ENCODE measurements at places on chromosomes 1 and 21.

DNA sequence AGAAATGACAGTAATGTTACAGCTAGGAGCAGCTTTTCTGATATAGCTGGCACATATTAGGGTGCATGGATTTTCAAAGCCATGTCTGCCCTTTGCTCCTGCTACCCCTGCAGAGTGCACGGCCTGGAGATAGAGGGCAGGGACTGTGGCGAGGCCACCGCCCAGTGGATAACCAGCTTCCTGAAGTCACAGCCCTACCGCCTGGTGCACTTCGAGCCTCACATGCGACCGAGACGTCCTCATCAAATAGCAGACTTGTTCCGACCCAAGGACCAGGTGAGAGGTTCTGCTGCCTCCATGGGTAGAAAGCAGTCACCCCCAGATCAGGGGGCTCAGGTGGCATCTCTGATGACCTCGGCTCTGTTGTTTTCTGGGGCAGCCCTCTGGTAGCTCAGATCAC is 9.8 kb downstream of the MTARC1 start:
- DNase-seq = no peak

DNA sequence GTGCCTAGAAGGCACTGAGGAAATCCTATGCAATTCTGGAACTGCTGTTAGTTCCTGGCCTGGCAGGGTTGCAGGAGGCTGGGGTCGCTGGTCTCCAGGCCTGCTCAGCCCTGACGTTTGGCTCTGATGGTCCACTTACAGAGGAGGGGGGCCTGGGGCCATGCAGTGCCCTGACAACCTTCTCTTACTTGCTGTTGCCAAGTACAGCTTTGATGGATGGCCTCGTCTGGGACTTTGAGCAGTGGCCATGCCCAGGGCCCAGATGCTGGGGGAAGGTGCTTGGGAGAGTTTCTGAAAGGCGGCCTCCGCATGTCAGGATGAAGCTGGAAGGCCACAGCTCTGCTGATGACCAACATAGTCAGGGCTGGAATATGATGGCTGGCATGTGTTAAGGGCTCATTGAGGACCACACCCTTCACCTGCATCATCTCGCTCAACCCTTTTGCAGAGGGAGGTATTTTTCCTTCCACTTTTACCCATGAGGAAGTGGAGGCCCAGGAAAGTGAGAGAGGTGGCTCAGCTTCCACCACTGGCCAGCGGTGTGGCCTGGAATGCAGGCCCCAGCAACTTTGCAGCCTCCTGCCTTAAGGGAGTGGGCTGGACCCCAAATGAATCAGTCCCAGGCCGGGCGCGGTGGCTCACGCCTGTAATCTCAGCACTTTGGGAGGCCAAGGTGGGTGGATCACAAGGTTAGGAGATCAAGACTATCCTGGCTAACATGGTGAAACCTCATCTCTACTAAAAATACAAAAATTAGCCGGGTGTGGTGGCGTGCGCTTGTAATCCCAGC is 34.7 kb upstream of the LRRC3 start:
- no peak for DNase-seq

- no peak for DNase-seq
Observed at GRCh38 chr1:158814970-158815369, 16.2 kb upstream of the MNDA start.

DNA sequence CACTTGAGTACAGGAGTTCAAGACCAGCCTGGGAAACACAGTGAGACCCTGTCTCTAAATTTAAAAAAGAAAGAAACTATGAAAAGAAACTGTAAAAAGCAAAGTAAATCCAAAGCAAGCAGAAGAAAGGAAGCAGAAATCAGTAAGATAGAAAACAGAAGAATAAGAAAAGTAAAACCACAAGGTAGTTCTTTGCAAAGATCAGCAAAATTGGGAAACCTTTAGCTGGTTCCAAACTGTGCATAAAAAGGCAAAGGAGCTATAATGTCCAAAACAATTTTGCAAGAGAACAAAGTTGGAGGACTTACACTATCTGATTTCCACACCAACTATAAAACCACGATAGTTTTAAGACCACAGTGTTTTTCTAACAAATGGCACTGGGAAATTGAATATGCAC is 218.8 kb downstream of the RPS6KC1 start:
- DNase-seq = no peak

DNA sequence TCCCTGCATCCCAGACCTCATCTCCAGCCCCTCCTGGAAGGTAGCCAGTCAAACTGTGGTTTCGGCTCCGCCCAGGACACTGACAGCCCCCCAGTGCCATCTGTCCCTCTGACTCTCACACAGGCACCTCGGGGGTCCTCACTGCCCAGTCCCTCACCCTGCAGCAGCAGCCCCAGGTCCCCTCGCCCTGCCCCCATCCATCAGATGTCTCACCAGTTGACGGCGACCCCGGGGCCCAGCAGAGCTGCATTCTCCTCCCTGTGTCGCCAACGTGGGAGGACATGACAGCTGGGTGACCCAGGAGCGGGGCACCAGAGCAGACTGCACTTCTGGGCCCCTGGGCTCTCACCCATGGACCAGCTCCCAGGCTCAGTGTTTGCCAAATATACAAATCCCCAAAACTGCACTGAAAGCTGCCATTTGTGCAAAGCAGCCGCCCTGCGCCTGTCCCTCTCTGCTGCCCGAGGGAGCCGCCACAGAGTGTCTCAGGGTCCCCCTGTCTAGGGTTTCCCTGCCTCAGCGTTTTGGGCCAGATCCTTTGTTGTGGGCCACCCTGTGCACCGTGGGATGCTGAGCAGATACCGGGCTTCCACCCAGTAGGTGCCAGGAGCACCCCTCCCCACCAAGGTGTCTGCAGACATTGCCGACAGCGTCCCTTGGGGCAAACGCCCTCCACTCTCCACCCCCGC is 48.2 kb downstream of the PRDM15 start:
- no peak for DNase-seq
